Upper lobe of right lung (tissue), 1 donor: ENCODE measurements at places on chromosomes 6 and 20. TPM values are rescaled to one million over a fixed set of nuclear protein-coding genes. Genes with fewer than 3 reads are reported as not detected.

HFE gene
- 9.2 TPM for total RNA-seq

TGM2 gene
- total RNA-seq, result 562 TPM

GHRH gene
- total RNA-seq, result not detected

SNPH gene
- 4.3 TPM for total RNA-seq

KIAA0408 gene
- 55.0 TPM for total RNA-seq

BIRC7 gene
- total RNA-seq, result 15.5 TPM

ZFP64 gene
- total RNA-seq, result 10.4 TPM
